ENCODE measurements at places on chromosomes 16 and 17. TPM values are rescaled to one million over a fixed set of nuclear protein-coding genes. Genes with fewer than 3 reads are reported as not detected.

The CCL8 gene
- total RNA-seq, result not detected

DNA sequence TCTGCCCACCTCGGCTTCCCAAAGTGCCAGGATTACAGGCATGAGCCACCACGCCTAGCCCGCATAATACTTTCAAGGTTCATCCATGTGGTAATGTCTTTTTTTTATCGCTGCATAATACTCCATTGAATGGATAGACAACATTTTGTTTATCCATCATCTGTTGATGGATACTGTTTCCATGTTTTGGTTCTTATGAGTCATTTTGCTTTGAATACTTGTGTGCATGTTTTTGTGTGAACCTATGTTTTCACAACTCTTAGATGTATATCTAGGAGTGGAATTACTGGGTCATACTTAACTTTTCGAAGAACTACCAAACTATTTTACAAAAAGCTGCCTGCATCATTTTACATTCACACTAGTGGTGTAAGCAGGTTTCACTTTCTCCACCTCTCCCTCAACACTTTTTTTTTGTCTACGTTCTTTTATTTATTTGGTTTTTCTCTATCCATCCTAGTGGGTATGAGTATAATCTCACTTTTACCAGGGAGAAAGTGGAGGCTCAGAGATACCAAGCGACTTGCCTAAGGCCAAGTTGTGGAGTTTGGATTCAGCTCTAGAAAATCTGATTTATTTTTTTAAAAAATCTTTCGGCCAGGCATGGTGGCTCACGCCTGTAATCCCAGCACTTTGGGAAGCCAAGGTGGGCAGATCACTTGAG, 151.2 kb downstream of the CMIP start:
- H3K4me1 ChIP-seq, result peaks cover 23% of the 10 kb centered on the region
- H3K27ac ChIP-seq, result peak overlapping the region; percentile 89
- H3K4me3 ChIP-seq, result no peak overlapping the region
- H3K36me3 ChIP-seq, result no peaks in the 10 kb centered on the region
- DNase-seq, result no peak
- H3K27me3 ChIP-seq, result no peaks in the 10 kb centered on the region

The UBALD1 gene
- total RNA-seq, result 25.8 TPM

The PRSS22 gene
- total RNA-seq, result 0.92 TPM

DNA sequence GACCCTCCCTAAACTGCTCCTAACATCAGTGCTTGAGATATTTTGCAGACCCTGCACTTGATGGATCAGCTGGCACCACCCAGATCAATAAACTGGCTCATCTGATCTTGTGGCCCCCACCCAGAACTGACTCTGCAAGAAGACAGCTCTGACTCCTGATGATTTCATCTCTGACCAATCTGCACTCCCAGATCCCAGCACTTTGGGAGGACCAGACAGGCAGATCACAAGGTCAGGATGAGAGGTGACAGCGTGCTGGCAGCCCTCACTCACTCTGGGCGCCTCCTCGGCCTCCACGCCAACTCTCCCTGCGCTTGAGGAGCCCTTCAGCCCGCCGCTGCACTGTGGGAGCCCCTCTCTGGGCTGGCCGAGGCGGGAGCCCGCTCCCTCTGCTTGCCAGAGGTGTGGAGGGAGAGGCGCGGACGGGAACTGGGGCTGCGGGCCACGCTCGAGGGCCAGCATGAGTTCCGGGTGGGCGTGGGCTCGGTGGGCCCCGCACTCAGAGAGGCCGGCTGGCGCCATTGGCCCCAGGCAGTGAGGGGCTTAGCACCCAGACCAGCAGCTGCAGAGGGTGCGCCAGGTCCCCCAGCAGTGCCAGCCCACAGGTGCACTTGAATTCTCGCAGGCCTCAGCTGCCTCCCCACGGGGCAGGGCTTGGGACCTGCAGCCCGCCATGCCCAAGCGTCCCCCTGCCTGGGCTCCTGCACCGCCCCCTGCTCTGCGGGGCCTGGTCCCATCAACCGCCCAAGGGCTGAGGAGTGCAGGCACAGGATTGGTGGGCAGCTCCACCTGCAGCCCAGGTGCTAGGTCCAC, 2.4 kb upstream of the C16orf54 start:
- no peaks in the 10 kb centered on the region for H3K27me3 ChIP-seq
- peak overlapping the region; percentile 7 for H3K4me3 ChIP-seq
- H3K36me3 ChIP-seq, result peaks cover 10% of the 10 kb centered on the region
- H3K4me1 ChIP-seq, result peaks cover 36% of the 10 kb centered on the region
- DNase-seq, result no peak

DNA sequence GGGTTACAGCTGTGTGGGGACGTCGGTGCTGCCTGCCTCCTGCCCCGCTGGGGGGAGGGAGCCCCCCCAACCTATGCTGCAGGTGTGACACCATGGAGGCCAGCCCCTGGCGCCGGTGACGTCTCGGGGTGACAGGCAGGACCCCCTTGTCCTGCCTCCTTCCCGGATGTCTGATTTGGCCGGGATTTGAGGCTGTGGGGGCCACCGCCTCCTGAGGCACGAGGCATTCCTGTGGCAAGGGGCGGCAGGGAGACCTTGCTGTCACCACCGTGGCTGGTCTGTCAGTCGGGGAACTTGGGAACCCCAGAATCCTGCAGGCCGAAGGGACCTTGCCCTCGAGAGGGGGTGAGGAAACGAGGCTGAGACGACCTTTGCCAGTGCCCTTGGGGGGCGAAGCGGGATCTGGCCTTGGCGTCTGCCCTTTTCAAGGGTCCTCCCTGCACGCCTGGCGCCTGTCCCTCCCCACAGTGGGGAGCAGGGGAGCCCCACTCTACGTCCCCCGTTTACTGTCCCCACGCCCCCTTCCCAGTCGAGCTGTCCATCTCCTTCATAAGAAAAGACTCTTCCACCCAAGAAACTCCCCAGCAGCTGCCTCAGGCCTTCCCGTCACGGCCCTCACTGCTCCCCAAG, 74.4 kb downstream of the METRNL start:
- no peak overlapping the region for H3K4me3 ChIP-seq
- peaks cover 10% of the 10 kb centered on the region for H3K4me1 ChIP-seq
- H3K27me3 ChIP-seq, result peaks cover 36% of the 10 kb centered on the region
- no peaks in the 10 kb centered on the region for H3K36me3 ChIP-seq

DNA sequence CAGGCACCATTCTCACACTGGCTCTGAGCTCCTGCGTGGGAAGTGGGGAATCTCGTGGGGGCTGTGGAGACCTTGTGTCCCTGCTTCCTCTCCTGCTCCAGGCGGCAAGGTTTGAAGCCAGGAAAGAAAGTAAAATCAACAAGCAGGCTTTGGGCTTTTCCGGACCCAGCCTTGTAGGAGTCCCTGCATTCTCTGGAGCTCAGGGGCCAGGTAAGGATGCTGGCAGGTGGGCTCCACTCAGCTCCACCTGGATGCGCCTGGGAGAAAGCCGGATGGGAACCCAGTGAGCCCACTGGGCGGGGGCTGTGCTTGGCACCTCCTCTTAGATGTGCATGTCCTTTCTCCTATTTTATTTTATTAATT, 362.5 kb downstream of the SEC14L1 start:
- H3K4me3 ChIP-seq, result no peak overlapping the region
- no peak for DNase-seq
- H3K36me3 ChIP-seq, result peaks cover 3% of the 10 kb centered on the region
- H3K27me3 ChIP-seq, result no peaks in the 10 kb centered on the region

- no peak overlapping the region for H3K27ac ChIP-seq
- H3K27me3 ChIP-seq, result no peaks in the 10 kb centered on the region
- H3K4me3 ChIP-seq, result no peak overlapping the region
- DNase-seq, result no peak
- no peaks in the 10 kb centered on the region for H3K36me3 ChIP-seq
Observed at GRCh38 chr17:61343576-61343975, 56.1 kb upstream of the TBX2 start.

DNA sequence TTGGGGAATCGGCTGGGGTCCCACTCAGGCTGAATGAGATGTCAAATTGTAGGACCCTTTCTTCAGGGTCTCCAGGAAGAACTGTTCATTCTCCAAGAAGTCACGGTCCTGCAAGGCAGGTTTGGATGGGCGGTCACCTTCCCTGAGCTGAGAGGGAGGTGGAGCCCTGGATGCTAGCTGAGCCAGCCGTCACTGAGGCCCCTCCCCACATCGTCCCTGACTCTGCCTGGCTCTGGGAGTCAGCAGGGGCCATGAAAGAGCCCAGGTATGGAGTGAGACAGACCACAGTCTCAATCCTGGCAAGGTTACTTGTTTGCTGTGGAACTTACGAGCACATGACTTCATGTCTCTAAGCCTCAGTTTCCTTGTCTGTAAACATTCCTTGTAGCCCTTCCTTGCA, 6.0 kb upstream of the MRPL38 start:
- DNase-seq, result no peak
- H3K4me3 ChIP-seq, result no peak overlapping the region
- peaks cover 2% of the 10 kb centered on the region for H3K4me1 ChIP-seq
- peaks cover 2% of the 10 kb centered on the region for H3K36me3 ChIP-seq
- H3K27ac ChIP-seq, result no peak overlapping the region

- H3K36me3 ChIP-seq, result no peaks in the 10 kb centered on the region
- no peak overlapping the region for H3K27ac ChIP-seq
- H3K4me3 ChIP-seq, result no peak overlapping the region
- no peak for DNase-seq
- no peaks in the 10 kb centered on the region for H3K4me1 ChIP-seq
Observed at GRCh38 chr16:73275024-73275423, 227.1 kb upstream of the ZFHX3 start.

DNA sequence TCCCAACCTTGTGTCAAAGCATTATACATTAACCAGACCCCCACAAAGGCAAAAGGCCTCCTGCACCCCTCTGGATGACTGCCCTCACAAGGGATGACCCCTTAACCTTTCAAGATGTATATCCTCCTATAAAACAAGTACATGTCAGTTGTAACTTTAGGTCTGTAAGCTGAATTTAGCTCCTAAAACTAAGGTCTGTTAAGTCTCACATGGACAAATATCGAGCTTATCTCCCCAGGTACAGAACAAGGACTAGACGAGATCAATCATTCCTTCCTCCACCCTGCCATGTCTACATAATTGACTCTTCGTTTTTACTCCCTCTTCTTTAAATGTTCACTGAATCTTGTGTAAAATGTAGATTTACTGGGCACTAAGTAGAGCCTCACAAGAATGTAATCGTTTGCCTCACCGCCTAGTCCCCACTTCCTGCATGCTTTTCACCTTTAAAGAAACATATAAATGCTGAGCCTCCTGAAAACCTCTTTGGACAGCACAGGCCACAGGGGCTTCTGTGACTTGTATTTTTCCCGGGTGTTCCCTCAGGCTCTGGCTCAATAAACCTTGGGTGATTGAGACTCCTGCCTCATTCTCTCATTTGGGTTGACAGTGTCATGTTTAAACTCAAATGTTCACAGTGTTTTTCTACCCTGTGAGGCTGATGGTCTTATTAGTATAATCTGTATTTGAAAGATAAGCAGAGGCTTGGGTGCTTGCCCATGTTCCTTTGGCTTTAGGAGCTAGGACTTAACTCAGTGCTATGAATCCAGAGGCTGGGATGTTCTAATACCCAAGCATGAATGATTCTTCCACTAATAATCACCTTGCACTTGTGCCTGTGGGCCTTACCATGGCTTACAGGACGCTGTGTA, 37.6 kb downstream of the MMD start:
- H3K27ac ChIP-seq, result no peak overlapping the region
- peaks cover 31% of the 10 kb centered on the region for H3K27me3 ChIP-seq
- no peak for DNase-seq
- H3K36me3 ChIP-seq, result no peaks in the 10 kb centered on the region
- H3K4me1 ChIP-seq, result no peaks in the 10 kb centered on the region

GRCh38 chr17:13788385-13788784, 186.7 kb upstream of the HS3ST3A1 start:
- H3K4me3 ChIP-seq, result no peak overlapping the region
- H3K27me3 ChIP-seq, result no peaks in the 10 kb centered on the region
- no peak for DNase-seq
- H3K27ac ChIP-seq, result no peak overlapping the region
- no peaks in the 10 kb centered on the region for H3K4me1 ChIP-seq

- H3K4me1 ChIP-seq, result no peaks in the 10 kb centered on the region
- peaks cover 4% of the 10 kb centered on the region for H3K36me3 ChIP-seq
- no peaks in the 10 kb centered on the region for H3K27me3 ChIP-seq
- DNase-seq, result no peak
Observed at GRCh38 chr16:47507701-47508100, 46.6 kb downstream of the PHKB start.

- peaks cover 22% of the 10 kb centered on the region for H3K4me1 ChIP-seq
- no peaks in the 10 kb centered on the region for H3K27me3 ChIP-seq
- H3K27ac ChIP-seq, result no peak overlapping the region
- H3K36me3 ChIP-seq, result no peaks in the 10 kb centered on the region
- H3K4me3 ChIP-seq, result no peak overlapping the region
Observed at GRCh38 chr17:78529251-78529650, 47.9 kb downstream of the DNAH17 start.

The RAB40B gene
- 5.3 TPM for total RNA-seq

DNA sequence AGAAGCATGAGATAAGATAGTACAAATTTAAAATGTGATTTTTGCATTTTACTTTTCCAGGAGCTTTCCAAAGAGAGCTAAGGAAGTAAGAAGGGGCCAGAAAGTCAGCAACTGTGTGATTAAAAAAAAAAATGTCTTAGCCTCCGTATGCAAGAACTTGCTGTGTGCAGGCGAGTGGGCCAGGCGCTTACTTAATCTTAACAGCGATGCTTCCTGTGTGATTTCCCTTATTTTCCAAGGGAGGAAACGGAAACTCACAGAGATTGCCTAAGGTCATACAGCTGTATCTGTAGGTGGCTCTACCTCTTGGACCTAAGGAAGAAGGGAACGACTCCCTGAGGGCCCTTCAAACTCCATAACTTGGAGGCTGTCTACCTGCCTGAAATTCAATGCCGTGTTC, 11.1 kb downstream of the HS3ST3B1 start:
- H3K27ac ChIP-seq, result no peak overlapping the region
- peaks cover 37% of the 10 kb centered on the region for H3K4me1 ChIP-seq
- no peaks in the 10 kb centered on the region for H3K27me3 ChIP-seq
- DNase-seq, result no peak
- peak overlapping the region; percentile 45 for H3K4me3 ChIP-seq
- H3K36me3 ChIP-seq, result peaks cover 8% of the 10 kb centered on the region

The FTSJ3 gene
- 44.2 TPM for total RNA-seq

- H3K4me3 ChIP-seq, result no peak overlapping the region
- H3K36me3 ChIP-seq, result no peaks in the 10 kb centered on the region
- no peaks in the 10 kb centered on the region for H3K4me1 ChIP-seq
- DNase-seq, result no peak
- H3K27ac ChIP-seq, result no peak overlapping the region
Observed at GRCh38 chr17:67974185-67974584, 22.1 kb downstream of the C17orf58 start.

GRCh38 chr17:10339051-10339450, 33.8 kb downstream of the MYH13 start:
- H3K4me1 ChIP-seq, result no peaks in the 10 kb centered on the region
- no peaks in the 10 kb centered on the region for H3K36me3 ChIP-seq
- H3K4me3 ChIP-seq, result no peak overlapping the region

- H3K27me3 ChIP-seq, result no peaks in the 10 kb centered on the region
- no peak overlapping the region for H3K4me3 ChIP-seq
- H3K4me1 ChIP-seq, result no peaks in the 10 kb centered on the region
- H3K36me3 ChIP-seq, result peaks cover 4% of the 10 kb centered on the region
- H3K27ac ChIP-seq, result no peak overlapping the region
- DNase-seq, result no peak
Observed at GRCh38 chr16:72401084-72401361, 229.1 kb upstream of the PMFBP1 start.

- H3K4me1 ChIP-seq, result peaks cover 45% of the 10 kb centered on the region
- no peak overlapping the region for H3K27ac ChIP-seq
- DNase-seq, result no peak
- H3K36me3 ChIP-seq, result peaks cover 3% of the 10 kb centered on the region
- no peaks in the 10 kb centered on the region for H3K27me3 ChIP-seq
Observed at GRCh38 chr16:56513972-56514371, 5.9 kb downstream of the BBS2 start.

The SLC12A3 gene
- total RNA-seq, result not detected

The OTOP3 gene
- not detected for total RNA-seq

GRCh38 chr17:74671031-74671771, 41.5 kb downstream of the CD300LF start:
- H3K4me1 ChIP-seq, result no peaks in the 10 kb centered on the region
- peak; percentile 63 for DNase-seq
- no peaks in the 10 kb centered on the region for H3K36me3 ChIP-seq
- peaks cover 28% of the 10 kb centered on the region for H3K27me3 ChIP-seq
- H3K27ac ChIP-seq, result peak overlapping the region; percentile 44
- H3K4me3 ChIP-seq, result no peak overlapping the region
